ENCODE measurements at places on chromosomes 13 and 19. TPM values are rescaled to one million over a fixed set of nuclear protein-coding genes. Genes with fewer than 3 reads are reported as not detected.

RGCC gene
- 41.4 TPM for total RNA-seq

DNA sequence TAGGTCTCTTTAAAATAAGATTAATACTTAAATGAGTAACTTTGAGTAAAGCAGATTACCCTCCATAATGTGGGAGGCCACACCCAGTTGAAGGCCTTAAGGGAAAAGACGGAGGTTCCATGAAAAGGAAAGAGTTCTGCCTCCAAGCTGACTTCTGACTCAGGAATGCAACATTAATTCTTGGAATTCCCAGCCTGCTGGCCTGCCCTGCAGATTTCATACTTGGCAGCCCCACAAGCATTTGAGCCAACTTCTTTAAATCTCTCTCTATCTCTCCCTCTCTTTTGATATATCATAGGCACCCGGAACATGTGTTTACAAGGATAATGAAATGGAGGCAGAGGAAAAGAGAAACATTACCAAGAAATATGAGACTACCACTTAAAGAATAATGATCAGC lies 902.3 kb upstream of the MIR17HG start:
- no peak for DNase-seq

DNA sequence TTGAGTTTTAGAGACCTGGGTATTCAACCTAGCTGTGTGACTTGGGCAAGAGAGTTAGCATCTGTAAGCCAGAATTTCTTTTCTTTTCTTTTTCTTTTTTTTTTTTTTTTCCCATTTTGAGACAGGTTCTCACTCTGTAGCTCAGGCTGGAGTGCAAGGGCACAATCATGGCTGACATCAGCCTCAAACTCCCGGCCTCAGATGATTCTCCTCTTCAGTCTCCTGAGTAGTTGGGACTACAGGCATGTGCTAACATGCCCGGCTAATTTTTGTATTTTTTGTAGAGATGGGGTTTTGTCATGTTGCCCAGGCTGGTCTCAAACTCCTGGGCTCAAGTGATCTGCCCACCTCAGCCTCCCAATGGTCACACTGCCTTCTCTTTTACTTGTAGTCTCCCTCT lies 33.0 kb downstream of the ZMYM2 start:
- DNase-seq = no peak

DNA sequence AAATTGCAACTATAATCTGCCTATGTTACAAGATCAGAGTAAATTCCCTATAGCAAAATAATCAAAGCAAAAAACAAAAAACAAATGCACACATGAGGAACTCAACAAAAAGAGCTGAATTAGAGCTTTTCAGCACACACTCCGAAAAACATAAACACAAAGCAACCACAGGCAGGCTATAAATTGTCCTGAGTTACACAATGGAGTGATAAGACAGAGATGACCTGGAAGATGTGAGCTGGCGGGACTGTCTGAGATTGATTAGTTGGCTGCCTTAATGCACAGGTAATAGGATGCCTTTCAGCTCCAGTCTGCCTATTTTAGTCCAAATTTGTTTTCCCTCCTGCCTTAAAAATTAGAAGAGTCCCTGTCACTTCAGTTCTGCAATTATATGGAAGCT lies 159.0 kb upstream of the FNDC3A start:
- DNase-seq = no peak

THSD8 gene
- total RNA-seq = 1.7 TPM

- no peak for DNase-seq
Measured at GRCh38 chr19:45142726-45143110, 18.1 kb downstream of the NKPD1 start.
